A549 treated with GW870086 at 1 μM for 4 hours (cell line): ENCODE measurements at places on chromosomes 12 and 14. TPM values are rescaled to one million over a fixed set of nuclear protein-coding genes. Genes with fewer than 3 reads are reported as not detected.

NUP37 gene
- total RNA-seq = 66.7 to 81.9 TPM (median 72.4 TPM) in 5 replicates

SPSB2 gene
- 30.1 to 40.4 TPM (median 37.5 TPM) in 5 replicates for total RNA-seq

PPP1R13B gene
- total RNA-seq = 4.2 to 5.7 TPM (median 4.6 TPM) in 5 replicates

PLEKHH1 gene
- total RNA-seq = 2.5 to 4.1 TPM (median 3.0 TPM) in 5 replicates

CMKLR1 gene
- total RNA-seq = 0.05 TPM in 2 of 5 replicates, not detected in the others

RNASE7 gene
- not detected in 5 replicates for total RNA-seq

MYO1H gene
- not detected in 5 replicates for total RNA-seq

DBX2 gene
- not detected in 5 replicates for total RNA-seq

SYCP3 gene
- total RNA-seq = 0.17 to 0.18 TPM in 2 of 5 replicates, not detected in the others
